ENCODE measurements at places on chromosomes 4 and X.

- no peak for DNase-seq
Measured at GRCh38 chr4:39716356-39716755, 18.4 kb downstream of the UBE2K start.

GRCh38 chrX:115174548-115174947 lies 14.7 kb upstream of the RBMXL3 start:
- DNase-seq = no peak

- no peak for DNase-seq
Measured at GRCh38 chr4:85587952-85588351, 113.0 kb downstream of the ARHGAP24 start.

GRCh38 chr4:72319601-72320021 lies 249.4 kb downstream of the ADAMTS3 start:
- DNase-seq = no peak

- no peak for DNase-seq
Measured at GRCh38 chrX:19745077-19745476, 142.3 kb downstream of the SH3KBP1 start.
